Astrocyte of the cerebellum (primary cell): ENCODE measurements at places on chromosomes 1 and 21.

DNA sequence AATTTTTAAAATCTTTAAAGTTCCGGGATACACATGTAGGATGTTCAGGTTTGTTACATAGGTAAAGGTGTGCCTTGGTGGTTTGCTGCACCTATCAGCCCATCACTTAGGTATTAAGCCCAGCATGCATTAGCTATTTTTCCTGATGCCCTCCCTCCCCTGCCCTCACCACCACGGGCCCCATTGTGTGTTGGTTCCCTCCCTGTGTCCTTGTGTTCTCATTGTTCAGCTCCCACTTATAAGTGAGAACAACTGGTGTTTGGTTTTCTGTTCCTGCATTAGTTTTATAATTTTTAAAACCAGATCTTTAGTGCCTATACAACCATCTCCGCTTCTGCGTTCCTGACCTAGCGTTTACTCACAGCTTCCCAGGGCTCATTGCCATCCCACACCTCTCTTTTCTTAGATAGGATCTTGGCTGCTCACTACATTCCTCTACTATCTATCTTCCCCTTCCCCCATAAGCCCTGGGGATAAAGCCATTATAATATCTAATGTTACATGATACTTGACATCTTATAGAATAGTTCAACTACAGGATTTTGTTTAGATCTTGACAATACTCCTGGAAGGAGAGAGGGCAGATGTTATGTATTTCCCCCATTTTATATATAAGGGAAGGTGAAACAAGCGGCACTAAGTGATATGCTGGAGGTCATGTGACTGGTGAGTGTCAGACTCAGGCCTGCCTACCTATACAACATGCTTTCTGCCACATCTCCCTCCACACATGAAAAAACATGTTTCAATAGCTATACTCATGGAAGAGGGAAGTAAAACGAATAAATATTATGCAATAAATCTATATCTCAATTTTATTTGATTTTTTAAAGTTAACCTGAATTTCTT is 52.3 kb upstream of the DNAJC6 start:
- DNase-seq = no peak

DNA sequence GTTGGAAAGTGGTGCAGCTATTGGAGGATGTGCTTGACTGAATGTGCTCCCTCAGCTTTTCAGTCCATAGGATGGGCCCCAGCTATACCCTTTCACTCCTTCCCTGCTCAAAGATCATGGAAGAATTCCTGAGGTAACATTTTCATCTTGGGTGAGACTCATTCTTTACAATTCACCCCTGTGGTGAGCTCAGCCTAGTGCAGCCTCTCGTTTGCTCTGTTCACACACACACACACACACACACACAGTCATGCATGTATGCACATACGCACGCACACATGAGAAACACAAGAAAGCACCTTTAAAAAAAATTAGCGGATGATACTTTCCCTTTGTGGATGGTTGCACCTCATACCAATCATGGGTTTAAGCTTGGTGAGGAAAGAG is 25.8 kb downstream of the CCN1 start:
- DNase-seq = no peak

DNA sequence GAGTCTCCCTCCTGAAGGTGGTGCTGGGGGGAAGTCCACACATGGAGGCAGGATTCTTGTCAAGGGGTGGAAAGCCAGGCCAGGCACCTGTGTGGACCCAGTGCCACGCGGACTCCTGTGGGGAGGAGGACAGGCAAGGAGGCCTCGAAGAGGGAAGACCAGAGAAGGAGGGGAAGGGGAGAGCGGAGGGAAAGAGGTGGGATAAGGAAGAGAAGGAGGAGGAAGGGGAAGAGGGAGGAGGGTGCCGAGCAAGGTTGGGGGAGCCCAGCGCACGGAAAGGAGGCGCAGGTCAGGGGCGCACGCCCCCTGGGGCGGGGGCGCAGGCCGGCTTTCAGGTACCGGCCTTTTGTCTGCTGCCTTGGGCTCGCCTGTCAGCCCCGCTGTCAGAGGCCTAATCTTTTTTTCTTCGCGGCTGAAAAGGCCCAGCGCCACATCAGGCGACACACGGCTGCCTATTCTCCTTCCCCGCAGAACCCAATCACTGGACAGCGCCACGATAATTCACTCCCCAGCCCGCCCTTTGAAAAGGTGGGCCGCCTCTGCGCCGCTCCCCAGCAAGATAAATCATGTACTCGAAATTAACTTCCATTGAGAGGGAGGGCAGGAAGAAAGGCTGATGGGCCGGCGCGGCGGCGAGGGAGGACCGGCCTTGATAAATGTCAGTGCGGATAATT is 42.5 kb downstream of the PRDM16 start:
- no peak for DNase-seq

- DNase-seq = no peak
Observed at GRCh38 chr1:70866542-70867264, 180.9 kb downstream of the PTGER3 start.

- no peak for DNase-seq
Observed at GRCh38 chr1:8448911-8449661, 131.2 kb downstream of the SLC45A1 start.

- no peak for DNase-seq
Observed at GRCh38 chr1:183676586-183677189, 23.6 kb upstream of the APOBEC4 start.

DNA sequence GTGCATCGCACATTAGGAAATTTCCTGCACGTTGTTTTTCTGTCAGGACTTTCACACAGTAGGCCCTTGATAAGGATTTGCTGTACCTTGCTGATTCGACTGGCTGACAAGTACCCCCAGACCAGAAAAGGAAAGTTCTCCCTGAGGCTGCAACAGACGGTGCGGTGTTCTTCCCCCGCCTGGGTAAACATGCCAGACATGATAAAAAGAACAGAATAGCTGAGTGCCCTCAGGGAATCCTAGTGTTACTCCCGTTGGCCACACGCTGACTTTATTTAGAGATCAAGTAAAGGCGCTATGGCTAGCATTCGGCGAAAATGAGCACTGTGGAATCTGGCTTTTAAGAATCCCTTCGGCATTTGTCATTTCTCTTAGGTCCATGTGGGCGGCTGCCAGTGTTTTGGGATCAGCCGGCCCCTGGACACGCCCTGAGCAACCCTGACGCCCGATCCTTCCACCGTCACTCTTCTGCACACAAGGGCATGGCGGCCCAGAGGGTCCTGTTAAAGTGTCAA is 607.7 kb downstream of the KIF26B start:
- no peak for DNase-seq

DNA sequence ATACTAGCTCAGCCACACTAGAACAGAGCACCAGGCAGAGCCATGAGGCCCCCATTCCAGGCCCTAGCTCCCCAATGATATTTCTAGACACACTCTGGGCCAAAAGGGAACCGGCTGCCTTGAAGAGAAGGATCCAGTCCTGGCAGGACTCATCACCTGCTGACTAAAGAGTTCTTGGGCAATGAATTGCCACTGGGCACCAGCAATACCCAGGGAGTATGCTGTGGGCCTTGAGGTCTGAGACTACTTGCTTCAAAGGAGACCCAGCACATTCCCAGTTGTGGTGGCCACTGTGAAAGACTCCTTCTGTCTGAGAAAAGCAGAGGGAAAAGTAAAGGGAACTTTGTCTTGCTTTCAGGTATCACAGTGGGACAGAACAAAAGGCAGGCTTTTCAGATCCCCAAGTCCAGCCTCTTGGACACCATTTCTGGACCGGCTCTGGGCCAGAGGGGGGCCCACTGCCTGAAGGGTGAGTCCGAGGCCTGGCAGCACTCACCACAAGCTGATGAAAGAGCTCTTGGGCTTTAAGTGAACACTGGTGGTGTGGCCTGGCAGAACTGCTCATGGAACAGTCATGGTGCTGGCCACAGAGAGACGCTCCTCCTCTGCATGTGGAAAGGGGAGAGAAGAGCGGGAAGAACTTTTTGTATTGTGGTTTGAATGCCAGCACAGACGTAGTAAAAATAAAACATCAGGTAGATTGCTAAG is 72.5 kb downstream of the CDC42BPA start:
- DNase-seq = no peak

GRCh38 chr1:56795870-56796269 is 23.3 kb downstream of the FYB2 start:
- no peak for DNase-seq

GRCh38 chr1:204560590-204561150 is 44.5 kb downstream of the MDM4 start:
- no peak for DNase-seq

DNA sequence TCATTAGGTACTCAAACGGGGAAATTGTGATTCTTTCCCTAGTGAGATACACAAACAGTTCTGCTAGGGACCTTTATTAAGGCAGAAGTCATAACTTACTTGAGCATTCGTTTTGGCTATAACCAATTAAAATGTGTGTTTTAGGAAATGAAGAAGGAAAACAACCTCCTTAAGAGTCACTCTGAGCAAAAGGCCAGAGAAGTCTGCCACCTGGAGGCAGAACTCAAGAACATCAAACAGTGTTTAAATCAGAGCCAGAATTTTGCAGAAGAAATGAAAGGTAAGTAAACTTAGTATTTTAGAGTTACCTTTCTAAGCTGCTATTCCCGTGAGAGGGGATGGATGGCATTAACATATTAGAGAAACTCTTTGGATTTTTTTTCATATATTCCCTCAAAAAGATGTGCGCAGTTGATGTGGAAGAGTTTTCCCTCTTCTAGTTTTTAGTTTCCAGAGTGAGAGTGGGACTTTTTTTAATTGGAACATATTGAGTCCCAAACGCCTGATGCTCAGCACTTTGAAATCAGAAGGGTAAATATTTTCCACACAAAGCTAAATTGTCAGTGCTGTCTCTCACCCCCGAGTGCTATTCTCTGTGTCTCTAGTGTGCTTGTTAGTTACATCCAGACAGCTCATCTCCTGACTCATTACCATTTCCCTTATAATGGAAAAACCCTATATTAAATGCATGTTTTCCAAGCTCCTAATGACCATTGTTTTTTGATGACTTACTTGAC is 34.9 kb downstream of the CENPF start:
- peak; percentile 40 for DNase-seq

GRCh38 chr1:53593758-53594380 is 134.7 kb downstream of the DMRTB1 start:
- DNase-seq = no peak

GRCh38 chr1:3858231-3858981 is 1.1 kb downstream of the DFFB start:
- no peak for DNase-seq

GRCh38 chr1:1272341-1273208 is 1.1 kb downstream of the UBE2J2 start:
- DNase-seq = no peak

GRCh38 chr1:233406994-233407631 is 79.6 kb downstream of the MAP3K21 start:
- no peak for DNase-seq

GRCh38 chr1:201279313-201279712 is 4.0 kb upstream of the PKP1 start:
- DNase-seq = no peak

DNA sequence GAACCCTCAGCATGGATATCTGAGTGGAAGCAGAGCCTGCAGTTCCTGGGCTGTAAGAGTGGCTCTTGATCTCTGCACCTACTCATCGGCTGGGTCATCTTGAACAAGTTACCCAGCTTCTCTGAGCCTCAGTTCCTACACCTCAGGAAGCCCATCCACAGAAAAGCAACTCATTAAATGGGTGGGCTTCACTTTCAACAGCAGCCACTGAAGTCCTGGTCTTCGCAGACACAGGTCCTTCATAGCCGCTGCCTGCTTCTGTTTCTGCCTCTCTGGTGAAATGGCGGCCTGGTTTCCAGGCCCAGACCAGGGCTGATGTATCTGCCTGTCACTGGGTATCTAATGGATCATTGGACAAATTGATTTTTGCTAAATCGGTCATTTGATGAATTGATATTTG is 571.4 kb downstream of the PTPRU start:
- DNase-seq = no peak

DNA sequence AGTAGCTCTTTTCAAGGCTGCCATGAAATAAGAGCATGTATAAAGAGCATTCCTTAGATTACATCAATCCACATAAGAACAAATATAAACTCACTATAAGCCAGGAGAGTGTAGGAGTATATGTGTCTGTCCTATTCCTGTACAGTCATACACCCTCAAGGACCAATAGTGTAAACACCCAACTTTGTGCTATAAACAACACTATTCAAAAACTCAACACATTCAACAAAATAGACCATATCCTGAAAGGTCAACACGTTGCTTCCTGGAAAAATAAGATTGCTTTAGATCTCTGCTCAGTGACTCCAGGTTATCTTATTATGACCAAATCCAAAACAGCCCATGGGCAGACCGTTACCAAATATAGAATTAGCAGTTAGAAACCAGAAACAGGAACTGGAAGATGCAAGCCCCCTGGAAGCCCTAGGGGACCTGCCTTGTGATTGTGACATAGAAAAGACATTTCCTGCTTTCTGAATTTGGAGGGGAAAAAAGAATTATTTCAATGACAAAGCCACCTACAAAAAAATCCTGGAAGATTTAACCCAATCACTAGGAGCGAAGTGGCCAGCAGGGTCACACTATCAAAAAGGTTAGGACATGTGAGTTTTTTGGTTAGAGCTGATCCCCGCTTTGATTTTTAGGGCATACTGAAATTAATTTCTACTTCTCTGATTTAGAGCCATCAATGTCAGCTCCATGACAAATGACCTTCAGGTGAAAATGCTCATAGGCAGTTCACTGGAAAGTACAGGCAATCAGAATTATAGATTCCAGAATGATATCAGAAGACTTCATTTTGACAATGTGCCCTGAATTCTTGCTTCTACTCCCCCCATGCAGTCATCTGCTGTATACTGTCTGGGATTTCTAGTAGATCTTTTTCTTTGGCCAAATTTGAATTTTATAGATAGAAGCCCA is 59.9 kb downstream of the LRRC8C start:
- no peak for DNase-seq

DNA sequence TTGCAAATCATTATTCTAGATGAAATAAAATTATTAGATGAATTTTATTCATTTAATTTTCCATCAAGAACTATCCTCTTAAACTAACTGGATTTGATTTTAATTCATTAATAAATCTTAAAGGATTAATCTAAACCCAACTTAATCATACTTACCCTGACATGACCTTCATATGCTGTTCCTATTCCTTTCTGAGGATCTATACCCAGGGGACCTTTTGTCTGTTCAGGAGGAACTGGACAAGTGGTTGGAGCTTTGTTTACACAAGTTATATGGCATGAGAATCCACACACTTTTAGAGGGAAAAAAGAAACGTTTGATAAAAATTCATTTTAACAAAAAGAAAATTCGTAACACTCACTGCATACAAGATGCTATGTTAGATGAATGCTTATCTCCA is 95.2 kb downstream of the COQ8A start:
- DNase-seq = no peak

- DNase-seq = no peak
Observed at GRCh38 chr1:225670806-225671733, 18.1 kb upstream of the ENAH start.

- DNase-seq = no peak
Observed at GRCh38 chr1:53584777-53585107, 125.5 kb downstream of the DMRTB1 start.
